NCI-H774 (cell line): ENCODE measurements at places on chromosomes 5 and 9.

GRCh38 chr5:4361753-4362152, 766.1 kb downstream of the IRX1 start:
- no peak for DNase-seq

DNA sequence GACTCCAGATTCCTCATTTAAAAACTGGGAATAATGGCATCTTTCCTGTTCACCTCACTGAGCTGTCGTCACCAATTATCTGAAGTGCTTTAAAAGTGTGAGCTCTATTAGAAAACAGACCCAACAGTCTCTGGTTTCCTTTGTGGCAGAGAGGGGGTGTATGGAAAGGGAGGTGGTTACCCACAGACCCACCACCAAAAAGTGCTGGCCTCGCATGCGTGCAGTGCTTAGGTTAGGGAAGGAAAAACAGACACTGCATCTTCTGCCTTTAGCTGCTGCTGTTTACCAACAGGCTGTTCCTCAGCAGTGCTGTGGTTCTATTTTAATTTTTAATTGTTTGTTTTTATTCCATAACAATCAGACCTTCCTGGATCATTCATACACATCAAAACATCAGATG, 249.6 kb downstream of the PIK3R1 start:
- DNase-seq, result no peak

- DNase-seq, result no peak
These were observed 36.2 kb upstream of the GZMA start for GRCh38 chr5:55066277-55066676.

DNA sequence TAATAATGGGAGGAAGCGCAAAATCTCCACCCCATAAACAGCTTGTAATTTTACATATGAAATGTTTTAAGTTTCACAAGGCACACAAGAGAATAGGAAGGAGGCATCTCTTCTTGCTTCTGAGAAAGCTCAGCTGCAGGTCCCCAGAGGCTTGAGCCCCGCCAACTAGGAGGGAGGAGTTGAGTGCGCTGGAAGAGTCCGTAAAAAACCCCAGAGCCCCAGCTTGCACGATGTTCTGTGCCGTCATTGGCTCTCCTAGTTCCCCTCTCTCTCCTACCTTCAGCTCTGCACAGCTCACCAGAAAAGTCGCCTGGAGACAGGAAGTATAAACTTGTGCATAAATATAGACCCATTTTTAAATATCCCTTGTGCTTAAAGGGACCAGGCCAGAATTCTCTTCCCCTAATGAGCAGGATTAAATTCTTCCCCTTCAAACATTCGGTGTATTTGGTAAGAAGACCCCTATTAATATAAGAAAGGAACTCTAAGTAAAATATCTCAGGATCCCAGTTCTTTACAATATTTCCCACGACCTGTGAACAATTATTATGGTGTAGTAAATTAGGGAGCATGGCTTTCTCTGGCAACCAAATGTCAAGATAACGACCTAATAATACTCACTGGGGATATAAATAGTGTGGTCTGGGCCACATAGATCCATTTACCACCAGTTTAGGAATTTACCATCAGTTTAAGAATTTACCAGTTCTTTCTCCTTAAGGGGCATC, 13.7 kb downstream of the GLRX start:
- no peak for DNase-seq

DNA sequence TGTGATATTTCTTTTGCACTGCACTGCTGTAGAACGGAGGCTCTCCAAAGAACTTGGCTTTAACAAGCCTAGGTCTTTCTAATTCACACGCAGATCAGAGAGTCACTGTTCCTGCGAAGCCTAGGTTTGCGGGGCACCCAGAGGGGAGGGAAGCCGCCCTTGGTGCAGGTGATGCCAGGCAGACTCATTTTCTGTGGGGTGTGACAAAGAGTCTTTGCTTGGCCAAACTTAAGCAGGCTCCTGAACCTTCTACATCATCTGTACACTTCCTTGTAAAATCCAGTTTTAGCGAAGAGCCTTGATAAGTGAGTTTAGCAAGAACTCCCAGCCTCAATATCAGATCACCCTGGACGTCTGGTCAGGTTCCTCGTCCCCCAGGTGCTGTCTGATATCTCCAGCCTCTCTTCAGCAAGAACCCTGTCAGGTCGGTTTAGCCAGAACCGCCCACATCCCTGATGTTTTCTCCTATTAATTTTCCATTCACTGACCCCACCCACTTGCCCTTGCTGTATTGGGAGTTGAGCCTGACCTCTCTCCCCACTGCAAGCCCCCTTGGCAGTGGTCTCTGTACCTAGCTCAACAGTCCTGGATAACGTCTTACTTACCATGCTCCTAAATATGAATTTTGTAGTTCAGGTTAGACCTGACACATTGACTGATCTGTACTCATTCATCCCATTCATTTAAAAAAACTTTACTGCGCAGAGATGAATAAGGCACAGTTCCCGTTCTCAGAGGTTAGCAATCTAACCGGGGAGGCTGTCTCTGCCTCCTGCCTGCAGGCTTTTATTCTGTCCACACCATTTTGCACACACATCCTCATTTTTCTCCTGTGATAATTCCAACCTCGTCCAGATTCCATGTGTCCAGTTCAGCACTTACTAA, 880 bp upstream of the UBAC1 start:
- no peak for DNase-seq

GRCh38 chr5:40428126-40428525, 251.6 kb upstream of the PTGER4 start:
- no peak for DNase-seq

DNA sequence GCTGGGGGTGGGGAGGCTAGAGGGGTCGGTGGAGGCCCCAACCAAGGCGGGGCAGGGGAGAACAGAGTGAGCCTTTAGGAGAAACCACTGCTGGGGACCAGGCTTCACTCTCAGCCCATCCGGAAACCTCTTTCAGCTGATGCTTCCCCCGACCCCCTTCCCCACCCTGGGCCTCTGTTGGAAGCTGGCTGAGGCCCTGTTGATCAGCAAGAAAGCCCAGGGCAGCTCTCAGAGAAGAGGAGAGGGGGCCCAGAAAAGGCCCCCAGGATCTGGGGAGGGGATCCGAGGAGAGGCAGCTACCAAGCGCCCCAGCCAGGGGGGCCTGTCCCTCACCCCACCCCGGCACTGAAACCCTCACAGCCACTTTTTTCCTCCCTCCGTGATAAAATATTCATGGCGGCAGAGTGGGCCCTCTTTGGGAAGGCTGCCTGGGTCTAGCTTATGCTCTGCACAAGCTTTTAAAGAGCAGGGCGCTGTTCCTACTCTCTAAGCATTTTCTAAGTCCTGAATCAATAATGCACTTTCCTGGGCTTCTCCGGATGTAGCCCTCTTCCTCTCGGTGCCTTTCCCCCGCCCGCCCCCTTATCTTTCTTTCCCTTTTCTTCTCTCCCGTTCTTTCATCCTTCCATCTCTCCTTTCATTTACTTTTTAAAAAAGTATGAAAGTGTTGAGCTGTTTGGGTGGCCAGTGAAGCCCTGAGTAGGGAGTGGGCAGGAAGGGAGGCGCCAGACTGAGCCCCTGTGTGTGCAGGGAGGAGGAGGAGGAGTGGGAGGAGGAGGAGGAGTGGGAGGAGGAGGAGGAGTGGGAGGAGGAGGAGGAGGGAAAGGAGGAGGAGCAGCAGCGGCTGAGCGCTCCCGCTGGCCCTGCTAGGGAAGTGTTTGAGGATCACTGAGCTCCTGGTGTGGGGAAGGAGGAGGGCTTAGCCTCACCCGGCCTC, 23.5 kb downstream of the NTNG2 start:
- DNase-seq, result no peak

DNA sequence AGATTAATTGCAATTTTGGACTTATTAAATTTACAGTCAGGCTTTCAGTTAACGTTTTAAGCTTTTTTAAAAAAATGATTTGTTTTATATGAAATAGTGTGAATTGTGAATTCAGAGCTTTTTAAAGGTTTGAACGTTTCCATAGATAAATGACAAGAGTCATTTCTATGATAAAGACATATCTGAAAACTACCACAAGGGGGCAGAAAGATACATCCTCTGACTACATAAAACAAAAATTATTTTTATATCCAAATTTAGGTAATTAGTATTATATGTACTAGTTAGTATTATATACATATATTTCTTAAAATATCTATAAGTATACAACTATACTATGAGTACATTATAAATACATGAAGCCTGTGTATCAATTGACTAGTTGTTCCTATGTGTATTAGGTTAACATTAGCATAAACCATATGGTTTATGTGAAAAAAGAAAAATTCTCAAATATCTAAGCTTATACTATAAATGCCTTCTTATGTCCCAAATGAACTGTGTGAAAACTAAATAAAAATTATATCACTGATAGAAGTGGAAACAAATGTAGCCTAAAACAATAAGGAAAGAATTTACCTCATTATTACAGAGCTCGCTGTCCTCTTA, 155.2 kb downstream of the MEF2C start:
- peak; percentile 31 for DNase-seq

GRCh38 chr5:171705036-171705435, 80.6 kb upstream of the SMIM23 start:
- DNase-seq, result no peak

DNA sequence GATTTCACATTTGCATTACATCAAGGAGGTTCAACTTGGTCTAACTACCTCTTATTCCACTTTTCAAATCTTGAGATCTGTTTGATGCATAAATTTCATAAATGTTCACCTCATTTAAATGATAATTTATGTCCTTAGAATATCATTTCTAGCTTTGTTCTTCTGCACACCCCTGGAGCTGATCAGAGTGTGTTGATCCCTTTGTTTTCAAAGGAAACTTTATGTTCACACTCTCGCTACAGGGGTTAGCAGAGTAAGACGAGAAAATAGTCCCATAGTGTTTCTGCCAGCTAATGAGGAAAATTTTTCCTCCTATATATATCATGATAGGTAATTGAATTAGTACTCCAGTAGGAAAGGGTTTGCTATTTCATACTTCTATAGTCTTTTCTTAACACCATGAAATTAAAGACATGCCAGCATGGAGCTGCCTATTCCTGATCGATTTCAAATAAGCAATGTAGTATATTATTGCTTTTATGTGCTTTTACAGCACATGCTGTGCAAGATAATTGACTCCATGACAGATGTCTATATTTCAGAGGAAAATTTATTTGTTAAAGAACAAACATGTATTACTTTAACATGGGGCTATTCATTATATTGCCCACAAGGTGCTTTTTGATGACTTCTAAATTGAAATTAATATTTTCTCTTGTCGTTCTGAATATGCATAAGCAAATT, 4.8 kb upstream of the PAM start:
- no peak for DNase-seq

DNA sequence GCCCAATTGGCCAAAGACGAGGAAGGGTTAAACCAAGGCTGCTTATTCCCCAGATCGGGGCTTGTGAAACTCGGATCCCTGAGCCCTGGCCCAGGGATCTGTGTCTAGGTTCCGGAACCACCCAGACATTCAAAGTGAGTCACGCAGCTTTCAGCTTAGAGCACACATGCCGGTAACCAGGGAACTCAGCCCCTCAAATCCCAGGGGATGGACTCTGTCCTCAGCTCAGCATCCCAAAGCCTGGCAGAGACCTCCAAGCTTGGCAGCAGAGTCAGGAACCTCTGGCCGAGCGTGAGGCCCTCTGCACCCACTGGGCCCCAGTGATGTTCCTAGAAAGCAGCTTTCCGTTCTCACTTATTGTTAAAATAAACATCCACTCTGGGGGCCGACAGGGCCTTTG, 5.1 kb downstream of the PNPLA7 start:
- DNase-seq, result no peak

DNA sequence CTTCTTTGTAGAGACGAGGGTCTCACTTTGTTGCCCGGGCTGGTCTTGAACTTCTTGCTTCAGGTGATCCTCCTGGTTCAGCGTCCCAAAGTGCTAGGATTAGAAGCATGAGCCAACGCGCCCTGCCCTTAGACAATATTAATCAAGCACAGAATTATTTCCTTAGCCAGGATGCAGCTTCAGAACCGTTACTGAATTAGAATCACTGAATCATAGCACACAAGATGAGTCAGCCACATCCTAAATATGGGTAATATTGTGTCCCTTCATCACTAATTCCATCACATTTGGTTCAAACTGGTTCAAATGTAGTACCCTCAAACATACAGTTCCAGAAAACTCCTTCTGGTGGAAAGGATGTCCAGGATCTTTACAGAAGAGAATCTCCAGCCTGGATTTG, 82.7 kb downstream of the BNC2 start:
- no peak for DNase-seq

- DNase-seq, result no peak
These were observed at the start of gene OR13C3 for GRCh38 chr9:104536756-104537155. TSS of gene OR13C3 (minus strand) at chr9:104536856. CDS start at chr9:104536723, 133 bp downstream.

- no peak for DNase-seq
These were observed 2.9 kb downstream of the UBE2B start for GRCh38 chr5:134374232-134374631.

GRCh38 chr5:32170303-32171151, 3.6 kb downstream of the GOLPH3 start:
- DNase-seq, result no peak

GRCh38 chr9:38160613-38161215, 91.7 kb upstream of the SHB start:
- DNase-seq, result peak; percentile 60

- DNase-seq, result peak; percentile 83
These were observed 439.5 kb downstream of the GADD45G start for GRCh38 chr9:90044263-90044662.

DNA sequence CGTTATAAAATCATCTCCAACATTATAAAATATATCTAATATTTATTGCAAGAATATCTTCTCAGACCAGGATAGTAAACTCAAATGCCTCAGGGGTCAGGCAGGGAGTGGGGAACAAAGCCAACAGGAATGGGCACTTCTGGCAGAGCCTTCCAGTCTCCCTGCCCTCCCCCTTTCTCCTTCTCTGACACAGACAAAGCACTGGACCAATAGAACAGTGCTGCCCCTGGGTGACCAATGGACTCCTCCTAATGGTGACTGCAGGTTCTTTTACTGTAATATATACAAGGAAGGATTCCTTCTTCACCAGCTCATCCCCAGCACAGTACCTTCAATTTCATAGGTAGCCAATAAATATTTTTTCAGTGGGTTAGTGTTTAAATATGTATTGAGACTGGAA, 31.1 kb upstream of the MAMDC2 start:
- DNase-seq, result no peak

- DNase-seq, result no peak
These were observed 73.6 kb downstream of the CTSL start for GRCh38 chr9:87799503-87799902.

DNA sequence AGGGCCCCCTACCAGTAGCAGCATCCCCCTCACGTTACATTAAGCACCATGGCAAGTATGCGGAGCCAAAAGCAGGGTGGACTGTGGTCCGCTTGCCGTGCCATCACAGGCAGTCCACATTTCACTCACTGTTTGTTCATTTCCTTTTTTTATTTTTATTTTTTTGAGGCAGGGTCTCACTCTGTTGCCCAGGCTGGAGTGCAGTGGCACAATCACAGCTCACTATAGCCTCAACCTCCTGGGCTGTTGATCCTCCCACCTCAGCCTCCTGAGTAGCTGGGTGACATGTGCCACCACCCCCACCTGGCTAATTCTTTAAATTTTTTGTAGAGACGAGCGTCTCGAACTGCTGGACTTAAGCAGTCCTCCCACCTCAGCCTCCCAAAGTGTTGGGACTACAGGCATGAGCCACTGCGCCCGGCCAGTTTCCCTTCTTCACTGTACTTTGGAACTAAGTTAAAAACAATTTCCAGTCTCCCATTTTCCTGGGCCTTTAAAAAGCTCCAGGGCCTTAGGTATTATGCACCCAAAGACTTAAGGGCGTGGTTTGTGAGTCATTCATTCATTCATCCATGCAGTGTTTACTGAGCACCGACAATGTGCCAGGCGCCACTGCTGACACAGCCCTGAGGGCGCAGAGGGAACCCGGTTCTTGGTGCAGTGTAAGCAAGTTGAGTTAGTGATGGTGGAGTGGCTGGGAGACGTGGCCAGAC, 19.9 kb downstream of the PRRX2 start:
- no peak for DNase-seq
